ENCODE measurements at places on chromosomes 1 and 21.

GRCh38 chr21:28932717-28933116 lies 60.0 kb downstream of the LTN1 start:
- DNase-seq: no peak

GRCh38 chr1:37472994-37473393 lies 1.4 kb upstream of the ZC3H12A start:
- DNase-seq: no peak

- DNase-seq: no peak
Measured at GRCh38 chr1:199817266-199817665, 210.2 kb upstream of the NR5A2 start.

GRCh38 chr1:221350091-221350490 lies 391.8 kb downstream of the DUSP10 start:
- DNase-seq: no peak

DNA sequence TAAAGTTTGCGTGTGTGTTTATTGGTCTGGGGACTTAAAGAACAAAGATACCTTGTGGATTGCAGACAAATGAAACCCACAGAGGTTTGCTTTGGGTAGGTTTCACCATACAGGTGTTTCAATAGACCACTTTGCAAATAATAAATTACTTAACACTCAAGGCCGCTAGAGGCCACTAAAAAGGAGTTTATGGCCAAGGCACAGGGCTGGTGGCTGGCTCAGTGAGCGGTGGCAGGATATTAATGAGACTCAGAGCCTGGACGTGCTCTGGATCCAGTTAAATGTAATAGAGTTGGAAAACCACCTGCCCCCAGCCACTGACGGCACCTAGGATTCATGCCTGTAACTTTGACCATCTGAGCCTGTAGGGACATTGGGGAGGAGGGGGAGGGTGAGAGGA lies 44.5 kb downstream of the LRRC38 start:
- no peak for DNase-seq

DNA sequence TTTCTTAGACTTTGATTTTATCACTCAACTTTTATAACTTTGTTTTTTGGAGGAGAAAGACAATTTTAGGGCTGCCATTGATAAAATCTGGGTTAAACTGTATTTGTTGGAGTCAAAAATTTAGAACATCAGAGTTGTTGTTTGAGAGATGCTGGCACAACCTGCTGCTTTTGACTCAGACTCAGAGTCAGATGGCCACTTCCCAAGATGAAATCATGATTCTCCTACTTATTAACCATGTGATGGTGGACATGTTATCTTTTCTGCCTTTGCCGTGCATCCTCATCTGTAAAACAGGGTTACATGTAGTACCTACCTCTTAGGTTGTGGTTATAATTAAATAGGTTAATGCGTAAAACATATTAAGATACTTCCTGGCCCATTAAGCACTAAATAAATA lies 71.2 kb downstream of the PLA2G4A start:
- DNase-seq: no peak

DNA sequence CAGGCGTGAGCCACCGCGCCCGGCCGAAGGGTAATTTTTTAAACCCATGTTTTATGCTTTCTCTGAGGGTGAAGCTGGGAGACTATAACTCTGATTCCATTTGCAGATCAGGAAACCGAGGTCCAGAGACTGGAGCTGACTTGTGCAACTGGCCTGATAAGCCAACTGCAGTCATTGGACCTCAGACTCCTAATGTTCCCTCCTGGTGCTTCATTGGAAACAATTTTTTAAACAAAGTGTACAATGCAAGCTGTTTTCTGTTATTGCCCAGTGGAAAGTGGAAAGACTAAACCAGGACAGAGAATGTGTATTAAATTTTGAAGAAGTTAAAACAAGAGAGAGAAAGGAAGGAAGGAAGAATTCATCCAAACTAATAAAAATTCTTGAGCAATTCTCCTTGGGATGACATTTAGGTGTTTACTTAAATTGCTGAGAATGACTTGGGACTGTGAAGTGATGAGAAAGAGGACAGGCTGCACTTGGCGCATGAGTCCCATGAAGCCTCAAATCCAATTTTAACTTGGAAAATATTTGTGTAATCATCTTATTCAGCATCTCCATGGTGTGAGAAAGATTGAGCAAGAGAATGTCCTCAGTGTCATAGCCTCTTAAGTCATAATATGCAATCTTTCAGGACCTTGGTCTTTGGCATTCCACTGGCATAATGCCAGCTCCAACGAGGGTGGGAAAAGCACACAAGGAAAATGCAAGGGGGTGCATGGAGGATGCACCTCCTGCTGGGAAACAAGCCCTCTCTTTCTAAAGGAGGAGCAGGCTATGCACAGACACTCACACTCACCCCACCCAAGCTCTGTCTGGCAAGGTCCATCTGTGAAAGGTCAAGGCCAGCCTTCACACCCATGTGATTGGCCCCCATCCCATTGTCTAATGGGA lies 342.0 kb downstream of the SIPA1L2 start:
- DNase-seq: no peak

- DNase-seq: no peak
Measured at GRCh38 chr1:3262681-3263286, 191.7 kb upstream of the ARHGEF16 start.

- DNase-seq: no peak
Measured at GRCh38 chr1:42735477-42736105, 4.4 kb downstream of the CLDN19 start.

DNA sequence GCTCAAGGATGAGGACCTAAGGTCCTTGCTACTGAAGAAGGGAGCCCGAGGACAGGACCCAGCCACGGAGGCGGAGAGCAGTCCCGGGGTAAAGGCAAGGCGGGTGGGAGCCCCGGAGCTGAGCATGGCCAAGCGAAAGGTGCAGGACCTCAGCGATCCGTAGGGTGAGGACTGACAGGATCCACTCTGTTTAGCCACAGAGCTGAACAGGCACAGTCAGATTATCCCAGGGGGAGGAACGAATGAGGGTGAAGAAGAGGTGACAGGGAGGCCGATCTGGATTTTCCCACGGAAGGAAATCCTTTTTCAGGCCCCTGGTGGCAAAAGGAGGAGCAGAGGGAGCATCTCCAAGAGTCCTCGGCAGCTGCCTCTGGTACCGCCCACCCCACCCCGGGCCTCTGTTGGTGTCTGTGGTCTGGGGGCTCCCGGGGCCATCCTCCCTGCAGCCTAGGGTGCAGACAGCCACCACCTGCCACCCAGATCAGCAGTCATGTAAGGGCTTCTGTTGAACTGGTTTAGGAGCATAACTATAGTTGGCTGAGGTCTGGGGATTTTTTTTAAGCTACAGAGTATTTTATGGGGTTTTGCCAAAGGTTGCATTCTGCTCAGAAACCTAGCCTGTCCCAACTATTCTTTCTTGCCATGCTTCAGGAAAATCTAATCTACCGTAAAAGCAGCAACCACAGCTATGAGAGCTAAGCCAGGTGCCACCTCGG lies 32.3 kb upstream of the LBR start:
- no peak for DNase-seq

GRCh38 chr21:42467140-42467983 lies 28.7 kb downstream of the RSPH1 start:
- no peak for DNase-seq

- no peak for DNase-seq
Measured at GRCh38 chr1:230303069-230303468, 123.1 kb downstream of the PGBD5 start.

DNA sequence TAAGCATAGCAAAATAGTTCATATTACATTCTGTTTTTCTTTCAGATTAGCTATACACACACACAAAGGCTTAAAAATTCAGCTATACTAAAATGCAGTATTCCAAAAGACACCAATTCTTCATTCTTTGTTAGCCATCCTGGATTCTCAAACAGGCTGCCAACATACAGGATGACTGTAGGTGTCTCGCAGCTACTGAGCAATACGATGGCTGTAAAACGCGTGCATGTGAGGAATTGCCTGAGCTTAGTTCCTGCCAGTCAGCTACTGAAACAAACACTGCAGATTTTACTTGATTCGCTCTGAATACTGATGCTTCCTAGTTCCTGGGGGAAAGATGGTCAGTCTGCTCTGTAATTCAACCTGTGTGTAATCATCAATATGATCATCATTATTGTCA lies 24.7 kb upstream of the HMGN1 start:
- DNase-seq: no peak

GRCh38 chr1:110508028-110508940 lies 10.7 kb downstream of the KCNA10 start:
- no peak for DNase-seq

GRCh38 chr21:31198575-31198974 lies 145.5 kb downstream of the TIAM1 start:
- no peak for DNase-seq

DNA sequence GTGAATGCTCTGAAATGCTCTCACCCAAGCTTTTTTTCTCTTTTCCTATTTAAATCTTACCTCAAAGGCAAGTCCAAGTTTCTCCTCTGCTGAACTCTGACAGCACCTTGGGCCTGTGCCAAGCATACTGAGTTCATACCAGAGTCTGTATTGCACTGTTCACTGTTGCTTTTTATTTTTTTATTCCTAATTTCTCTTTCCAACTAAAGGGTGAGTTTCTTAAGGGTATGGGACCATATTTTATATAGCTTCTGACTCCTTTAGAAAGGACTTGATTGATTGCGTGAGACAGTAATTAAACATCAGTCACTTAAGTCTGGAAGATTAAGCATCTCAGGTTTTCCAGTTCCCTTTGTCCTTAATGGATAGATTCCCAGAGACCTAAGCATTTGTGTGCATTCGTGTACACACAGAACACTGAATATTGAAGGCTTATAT lies 69.9 kb downstream of the CACHD1 start:
- no peak for DNase-seq

DNA sequence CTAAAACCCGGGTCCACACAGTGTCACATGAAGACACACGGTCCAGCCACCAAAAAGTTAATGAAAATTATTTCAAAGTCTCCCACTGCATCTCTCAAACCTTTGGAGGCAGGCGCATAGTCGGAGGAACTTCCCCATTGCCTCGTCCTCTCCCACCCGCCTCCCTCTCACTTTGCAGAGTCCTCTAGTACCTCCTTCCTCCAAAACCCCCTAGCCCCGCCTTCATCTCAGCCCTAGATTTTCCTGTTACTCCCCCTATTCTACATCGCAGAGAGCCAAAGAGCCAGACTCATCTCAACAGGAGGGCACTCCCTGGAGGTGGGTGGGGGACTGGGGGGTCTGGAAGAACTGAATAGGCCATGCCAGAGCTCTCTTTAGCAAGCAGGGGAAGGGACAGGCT lies 79.3 kb downstream of the DISP3 start:
- no peak for DNase-seq

DNA sequence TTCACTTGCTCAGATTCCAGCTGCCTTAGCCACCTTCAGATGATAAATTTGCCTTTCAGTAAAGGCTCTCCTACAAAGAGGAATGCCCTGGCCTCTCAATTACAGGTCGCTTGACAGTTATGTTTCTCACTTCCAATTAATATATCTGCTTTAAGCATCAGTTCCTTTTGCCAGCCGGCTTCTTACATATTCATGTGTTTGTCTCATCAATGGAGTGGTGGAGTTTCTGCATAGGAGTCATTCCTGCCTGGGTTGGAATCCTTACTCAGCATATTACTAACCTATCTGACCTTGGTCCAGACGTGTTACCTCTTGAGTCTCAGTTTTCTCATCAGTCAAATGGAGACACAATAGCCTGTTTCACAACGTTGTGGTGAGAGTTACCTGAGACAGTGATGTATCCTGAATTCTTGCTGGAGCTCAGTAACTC lies 9.4 kb upstream of the SESN2 start:
- DNase-seq: no peak

DNA sequence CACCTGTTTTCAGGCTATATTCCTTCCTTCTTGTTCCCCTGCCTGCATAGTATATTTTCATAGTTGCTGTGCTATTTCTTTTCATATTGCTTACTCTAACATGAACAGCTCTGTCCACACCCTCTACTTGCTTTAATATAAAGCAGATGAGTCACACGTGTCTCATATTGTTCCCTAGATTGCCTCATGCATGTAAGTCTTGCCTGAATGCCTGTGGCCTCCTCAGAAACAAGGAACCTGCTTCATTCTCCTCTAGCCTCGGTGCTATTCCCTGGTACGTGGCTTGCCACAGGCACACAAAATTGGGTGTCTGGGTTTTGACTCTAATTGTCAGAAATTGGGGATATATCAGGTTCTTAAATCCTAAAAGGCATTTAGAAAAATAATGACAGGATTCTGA lies 16.5 kb upstream of the PKP1 start:
- DNase-seq: no peak

- DNase-seq: no peak
Measured at GRCh38 chr1:244662599-244662998, 9.7 kb downstream of the DESI2 start.

DNA sequence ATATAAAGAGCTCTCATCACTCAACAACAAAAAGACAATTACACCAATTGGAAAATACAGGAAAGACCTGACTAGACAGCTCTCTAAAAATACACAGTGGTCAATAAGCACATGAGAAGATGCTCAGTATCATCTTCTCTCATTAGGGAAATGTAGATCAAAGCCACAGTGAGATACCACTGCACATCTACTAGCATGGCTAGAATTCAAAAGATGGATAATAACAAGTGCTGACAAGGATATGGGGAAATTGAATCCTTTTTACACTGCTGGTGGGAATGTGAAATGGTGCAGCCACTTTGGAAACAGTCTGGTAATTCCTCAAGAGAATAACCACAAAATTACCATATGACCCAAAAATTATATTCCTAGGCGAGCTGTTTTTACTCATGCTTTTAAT lies 9.4 kb downstream of the ACOT7 start:
- no peak for DNase-seq

DNA sequence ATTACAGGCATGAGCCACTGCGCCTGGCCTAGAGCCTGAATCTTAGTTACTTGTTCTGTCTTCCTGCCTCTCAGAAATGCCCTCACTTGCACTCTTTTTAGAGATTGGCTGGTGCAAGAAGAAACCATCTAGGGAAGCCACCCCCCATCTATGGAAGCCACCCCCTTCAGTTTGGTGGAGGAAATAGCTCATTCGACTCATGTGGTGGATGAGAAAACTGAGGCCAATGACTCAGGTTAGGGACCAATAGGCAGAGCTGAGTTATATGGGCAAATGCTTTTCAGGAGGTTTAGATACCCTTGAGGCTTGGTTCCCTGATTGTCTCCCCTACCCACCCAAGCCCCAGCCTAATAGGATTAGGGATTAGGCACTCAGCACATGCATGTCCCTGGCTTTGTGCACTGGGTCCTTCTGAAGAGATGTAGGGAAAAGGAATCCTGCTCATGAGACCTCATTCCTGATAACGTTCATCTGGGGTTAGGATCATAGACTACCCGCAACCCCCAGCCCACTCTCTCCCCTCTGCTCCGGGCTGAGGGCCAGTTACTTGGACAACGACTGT lies 77.1 kb downstream of the PAX7 start:
- no peak for DNase-seq

- DNase-seq: no peak
Measured at GRCh38 chr1:21793104-21793503, 10.2 kb upstream of the USP48 start.

GRCh38 chr1:53396573-53397268 lies 62.5 kb upstream of the DMRTB1 start:
- DNase-seq: no peak

DNA sequence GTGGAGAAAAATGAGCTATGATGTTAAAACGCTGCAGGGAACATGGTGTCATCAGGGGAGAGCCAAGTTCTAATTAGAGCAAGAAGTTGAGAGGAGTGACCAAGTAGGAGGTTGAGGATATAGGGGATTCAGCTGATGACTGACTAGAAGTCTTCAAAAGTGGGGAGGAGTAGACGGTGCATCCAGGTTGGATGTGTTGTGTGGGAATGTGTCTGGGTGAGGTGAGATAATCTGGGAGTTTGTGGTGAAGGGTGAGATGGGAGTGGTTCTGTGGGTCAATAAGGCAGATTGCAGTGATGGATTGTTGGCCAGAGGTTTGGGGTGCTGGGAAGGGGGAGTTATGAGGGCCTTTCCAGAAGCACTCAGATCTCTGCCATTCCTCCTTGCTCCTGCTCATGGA lies 72.0 kb upstream of the IRF2BP2 start:
- DNase-seq: no peak

- DNase-seq: no peak
Measured at GRCh38 chr1:90798344-90798743, 81.2 kb upstream of the BARHL2 start.
